Activated CD4-positive, alpha-beta T cell treated with anti-CD3 and anti-CD28 coated beads, Interleukin-2, amount 50 U/mL, for 4 hours (primary cell): ENCODE measurements at places on chromosomes 16 and 17.

GRCh38 chr17:77501751-77502625 is 361.2 kb downstream of the SEC14L1 start:
- DNase-seq = no peak

GRCh38 chr16:21233521-21234150 is at the start of gene ANKS4B:
Gene ANKS4B, plus strand, starts transcription at chr16:21233699. Its CDS starts 39 bp downstream, at chr16:21233738.
- no peak for DNase-seq

DNA sequence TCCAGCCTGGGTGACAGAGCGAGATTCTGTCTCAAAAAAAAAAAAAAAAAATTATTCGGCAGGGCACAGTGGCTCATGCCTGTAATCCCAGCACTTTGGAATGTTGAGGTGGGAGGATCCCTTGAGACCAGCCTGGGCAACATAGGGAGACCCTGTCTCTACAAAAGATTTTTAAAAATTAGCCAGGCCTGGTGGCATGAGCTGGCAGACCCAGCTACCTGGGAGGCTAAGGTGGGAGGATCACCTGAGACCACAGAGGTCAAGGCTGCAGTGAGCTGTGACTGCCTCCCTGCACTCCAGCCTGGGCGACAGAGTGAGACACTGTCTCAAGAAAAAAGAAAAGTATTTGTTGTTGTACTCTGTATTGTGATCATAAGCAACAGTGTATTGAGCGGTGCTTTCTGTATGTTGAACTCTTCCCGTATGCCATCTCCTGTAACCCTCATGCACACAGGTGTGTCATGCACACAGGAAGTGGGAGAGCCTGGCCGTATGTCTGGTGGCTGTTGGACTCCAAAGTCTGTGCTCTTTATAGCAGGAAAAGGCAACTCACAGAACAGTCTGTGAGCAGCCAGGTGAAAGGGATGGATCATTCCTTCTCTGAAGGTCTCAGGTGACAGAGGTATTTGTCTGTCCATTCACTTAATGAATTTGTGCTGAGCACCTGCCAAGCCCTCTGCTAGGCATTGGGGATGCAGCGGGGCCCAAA is 17.1 kb downstream of the CDH1 start:
- no peak for DNase-seq

- no peak for DNase-seq
Measured at GRCh38 chr16:13973321-13974023, 53.5 kb downstream of the ERCC4 start.

GRCh38 chr16:4576008-4576407 is 19.9 kb downstream of the C16orf96 start:
- DNase-seq = no peak

DNA sequence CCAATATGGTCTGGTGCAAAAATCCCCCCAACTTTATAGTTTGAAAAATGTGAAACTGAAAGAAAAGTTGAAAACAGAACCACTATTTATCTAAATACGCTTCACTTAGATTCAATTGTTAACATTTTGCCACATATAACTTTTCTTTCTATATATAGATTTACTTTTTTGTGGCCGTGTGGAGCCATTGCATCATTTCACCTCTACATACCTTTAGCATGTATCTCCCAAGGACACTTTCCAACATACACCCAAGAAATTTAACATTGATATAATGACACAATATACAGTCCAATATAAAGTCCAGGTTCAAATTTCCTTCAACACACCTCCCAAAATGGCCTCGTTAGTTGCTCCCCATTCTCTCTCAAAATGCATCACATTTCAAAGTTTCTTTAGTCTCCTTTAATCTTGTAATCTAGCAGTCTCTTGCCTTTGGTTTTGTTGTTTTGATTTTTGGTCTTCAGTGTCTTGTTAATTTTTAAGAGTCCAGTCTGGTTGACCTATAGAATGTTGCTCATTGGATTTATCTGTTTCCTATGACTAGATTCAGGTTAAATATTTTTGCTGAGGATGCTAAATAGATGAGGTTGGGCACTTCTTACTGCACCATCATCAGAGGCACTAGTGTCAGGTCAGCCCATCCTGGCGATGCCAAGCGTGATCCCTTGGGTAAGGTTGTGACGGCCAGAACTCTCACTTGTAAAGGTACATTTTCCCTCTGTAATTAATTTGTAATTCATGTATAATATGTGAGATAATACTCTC is 64.3 kb upstream of the BCAR1 start:
- DNase-seq = no peak
